ENCODE measurements at places on chromosomes 1 and 21.

DNA sequence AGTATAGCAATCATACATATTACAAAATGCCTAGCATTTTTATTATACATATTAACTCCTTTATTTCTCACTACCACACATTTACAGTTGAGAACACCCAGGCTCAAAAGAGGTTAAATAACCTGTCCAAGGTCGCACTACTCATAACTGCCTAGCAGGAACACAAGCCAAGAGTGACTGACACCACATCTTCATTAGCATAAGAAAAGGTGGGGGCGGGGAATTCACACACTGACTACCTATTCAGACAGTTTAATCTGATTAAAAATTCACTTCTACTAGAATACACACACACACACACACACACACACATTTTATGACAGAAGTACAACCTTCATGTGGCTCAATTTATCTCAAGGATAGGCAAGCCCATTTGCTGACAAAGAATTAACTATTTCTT, 77.8 kb upstream of the CACHD1 start:
- DNase-seq, result no peak

GRCh38 chr1:169484101-169484500, 1.6 kb downstream of the SLC19A2 start:
- DNase-seq, result no peak

- DNase-seq, result no peak
Measured at GRCh38 chr1:33524586-33524985, 52.1 kb downstream of the ZSCAN20 start.

- no peak for DNase-seq
Measured at GRCh38 chr1:215526147-215526845, 40.8 kb upstream of the KCTD3 start.

GRCh38 chr1:244089561-244089960, 38.5 kb downstream of the ZBTB18 start:
- no peak for DNase-seq

Measured in effector memory CD8-positive, alpha-beta T cell (primary cell).